Psoas muscle (tissue), 8 donors: ENCODE measurements at places on chromosomes 7 and 10. TPM values are rescaled to one million over a fixed set of nuclear protein-coding genes. Genes with fewer than 3 reads are reported as not detected.

FAM20C gene
- 18.3 TPM for polyA plus RNA-seq

RBM20 gene
- 11.7 TPM for polyA plus RNA-seq

HBP1 gene
- polyA plus RNA-seq: 14.6 TPM

RSU1 gene
- 29.0 TPM for polyA plus RNA-seq

NUTM2A gene
- 0.49 TPM for polyA plus RNA-seq

FAM241B gene
- polyA plus RNA-seq: 2.8 TPM

MRLN gene
- 15.1 TPM for polyA plus RNA-seq
